Lung (tissue), 17 donors: ENCODE measurements at places on chromosomes 5 and 9. TPM values are rescaled to one million over a fixed set of nuclear protein-coding genes. Genes with fewer than 3 reads are reported as not detected.

Gene FXN
- total RNA-seq = 13.5 TPM

Gene LCN1
- not detected for total RNA-seq

Gene IL4
- total RNA-seq = not detected

Gene NUTM2G
- total RNA-seq = not detected

Gene C9orf153
- total RNA-seq = 0.12 TPM

Gene DOCK8
- 75.1 TPM for total RNA-seq

DNA sequence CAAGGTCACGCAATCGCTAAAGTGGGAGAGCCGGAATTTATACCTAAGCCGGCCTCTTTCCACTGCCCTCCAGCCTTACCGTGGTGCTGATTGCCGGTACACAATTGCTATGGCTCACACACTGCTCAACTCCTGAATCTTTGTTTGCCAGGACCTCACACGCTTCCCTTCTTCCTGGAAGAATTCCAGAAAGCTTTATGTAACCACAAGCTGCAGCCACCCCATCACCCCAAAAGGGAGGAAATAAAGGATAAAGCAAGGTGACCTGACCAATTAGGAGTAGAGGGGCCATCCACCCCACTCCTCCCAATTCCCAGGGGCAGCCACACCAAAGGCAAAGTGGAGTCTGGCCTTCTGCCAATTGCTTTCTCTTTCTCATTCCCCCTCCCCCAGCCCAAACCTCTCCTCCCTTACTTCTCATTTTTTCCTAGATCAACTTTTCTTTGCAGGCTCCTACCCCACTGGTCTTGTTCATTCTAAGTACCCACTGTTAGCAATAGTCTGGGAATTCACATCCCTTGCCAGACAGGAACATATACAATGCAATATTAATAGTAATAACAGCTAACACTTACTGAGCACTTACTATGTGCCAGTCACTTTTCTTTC, 18.0 kb upstream of the CDC23 start:
- no peak overlapping the region for H3K4me3 ChIP-seq
- DNase-seq = peak; percentile 48
- no peaks in the 10 kb centered on the region for H3K27me3 ChIP-seq
- H3K36me3 ChIP-seq = no peaks in the 10 kb centered on the region
- no peak overlapping the region for H3K27ac ChIP-seq

DNA sequence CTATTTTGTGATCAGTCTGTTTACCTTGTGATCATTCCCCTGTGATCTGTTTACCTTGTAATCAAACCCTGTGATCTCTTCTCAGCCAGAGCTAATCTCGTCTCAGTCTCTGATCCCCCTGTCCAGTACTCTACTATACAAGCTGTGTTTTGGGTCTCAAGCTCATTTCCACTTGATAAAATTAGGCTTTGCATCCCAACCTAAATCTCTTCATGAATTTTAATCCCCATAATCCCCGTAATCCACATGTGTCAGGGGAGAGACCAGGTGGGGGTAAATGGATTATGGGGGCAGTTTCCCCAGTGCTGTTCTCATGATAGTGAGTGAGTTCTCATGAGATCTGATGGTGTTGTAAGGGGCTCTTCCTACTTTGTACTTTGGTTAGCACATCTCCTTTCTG, 157.2 kb downstream of the PRR16 start:
- no peaks in the 10 kb centered on the region for H3K27me3 ChIP-seq
- H3K4me3 ChIP-seq = no peak overlapping the region
- H3K36me3 ChIP-seq = no peaks in the 10 kb centered on the region
- no peaks in the 10 kb centered on the region for H3K4me1 ChIP-seq

DNA sequence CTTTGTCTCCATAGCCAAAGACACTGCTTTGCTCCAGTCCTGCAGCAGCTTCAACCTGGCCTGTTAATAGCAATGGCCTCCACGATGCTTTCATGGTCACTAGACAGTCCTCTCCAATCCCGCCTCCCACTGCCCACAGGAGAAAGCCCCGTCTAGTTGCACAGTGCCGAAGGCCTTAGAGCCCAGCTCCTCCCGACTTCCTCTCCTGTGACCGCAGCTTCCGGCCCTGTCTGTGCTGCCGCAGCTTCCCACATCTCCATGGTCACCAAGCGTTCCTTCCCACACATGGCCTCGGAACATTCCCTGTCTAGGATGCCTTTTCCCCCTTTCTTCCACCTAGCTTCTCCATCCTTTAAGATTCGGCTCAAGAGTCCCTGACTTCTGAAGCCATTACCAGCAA, 23.4 kb downstream of the PCA3 start:
- DNase-seq = no peak
- no peak overlapping the region for H3K4me3 ChIP-seq
- H3K27me3 ChIP-seq = no peaks in the 10 kb centered on the region
- no peak overlapping the region for H3K27ac ChIP-seq
- H3K4me1 ChIP-seq = no peaks in the 10 kb centered on the region

GRCh38 chr9:18981476-18982261, 51.3 kb downstream of the SAXO1 start:
- no peaks in the 10 kb centered on the region for H3K36me3 ChIP-seq
- H3K4me1 ChIP-seq = no peaks in the 10 kb centered on the region
- DNase-seq = no peak
- H3K27me3 ChIP-seq = no peaks in the 10 kb centered on the region

DNA sequence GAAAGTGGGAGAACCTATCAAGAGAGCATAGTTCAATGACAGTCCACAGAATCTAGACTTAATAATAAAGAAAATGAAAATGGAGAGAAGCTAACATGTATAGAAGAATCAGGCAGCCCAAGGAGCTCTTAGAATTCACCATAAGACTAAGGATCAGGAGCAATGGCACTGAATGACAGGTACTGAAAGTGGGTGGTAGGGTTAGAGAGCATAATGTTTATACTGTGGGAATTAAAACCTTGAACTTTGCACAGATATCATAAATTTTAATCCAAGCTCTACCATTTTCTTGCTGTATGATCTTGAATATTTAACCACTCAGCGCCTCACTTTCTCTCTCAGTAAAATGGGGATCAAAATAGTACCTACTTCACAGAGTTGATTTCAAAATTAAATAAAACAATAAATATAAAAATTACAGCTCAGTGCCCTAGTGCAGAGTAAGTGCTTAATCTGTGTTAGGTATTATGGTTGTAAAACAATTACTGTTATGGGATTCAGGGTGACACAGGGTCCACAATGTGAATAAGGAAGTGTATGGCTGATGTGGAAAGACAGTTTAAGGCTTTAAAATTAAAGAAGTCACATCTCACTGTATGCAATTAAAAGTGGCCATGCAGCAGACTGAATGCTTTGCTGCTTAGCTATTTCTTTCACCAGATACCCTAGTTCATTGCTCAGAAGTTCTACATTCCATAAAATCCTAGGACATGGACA, 319.8 kb downstream of the HINT1 start:
- DNase-seq = no peak
- no peaks in the 10 kb centered on the region for H3K27me3 ChIP-seq
- H3K4me3 ChIP-seq = no peak overlapping the region
- H3K36me3 ChIP-seq = no peaks in the 10 kb centered on the region
- H3K27ac ChIP-seq = no peak overlapping the region
- no peaks in the 10 kb centered on the region for H3K4me1 ChIP-seq

DNA sequence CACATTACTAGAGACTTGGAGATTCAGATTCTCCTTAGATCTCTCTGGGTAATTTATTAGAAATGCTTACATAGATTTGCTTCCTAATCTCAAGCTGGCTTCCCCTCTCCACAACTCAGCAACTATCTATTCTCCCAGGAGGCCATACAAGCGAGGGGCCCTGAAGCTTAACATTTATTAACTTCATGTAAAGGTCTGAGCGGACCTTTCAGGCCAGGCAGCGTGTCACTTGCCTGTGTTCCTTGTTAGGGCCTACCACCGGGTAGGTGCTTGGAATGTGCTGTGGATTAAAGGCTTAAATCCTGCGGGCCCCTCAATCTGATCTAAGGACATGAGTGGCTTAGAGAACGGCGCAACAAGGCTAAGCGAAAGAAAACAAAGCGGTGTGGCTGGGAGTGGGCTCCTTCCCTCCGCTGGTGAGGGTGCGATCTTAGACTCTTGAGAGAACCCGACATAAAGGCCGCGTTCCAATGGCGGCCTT, 712 bp upstream of the HSPA4 start:
- no peaks in the 10 kb centered on the region for H3K27me3 ChIP-seq
- H3K27ac ChIP-seq = peak overlapping the region; percentile 96
- no peak for DNase-seq
- peaks cover 7% of the 10 kb centered on the region for H3K4me1 ChIP-seq

GRCh38 chr5:138542956-138543729, at the start of gene ETF1:
TSS of gene ETF1 (minus strand) at chr5:138543236. CDS start at chr5:138542918, 318 bp downstream.
- peak; percentile 100 for DNase-seq
- H3K4me1 ChIP-seq = peaks cover 18% of the 10 kb centered on the region
- no peaks in the 10 kb centered on the region for H3K36me3 ChIP-seq
- H3K27ac ChIP-seq = peak within 1 kb of the TSS; percentile 99
- H3K4me3 ChIP-seq = peak within 1 kb of the TSS; percentile 85
